Activated CD4-positive, alpha-beta T cell treated with anti-CD3 and anti-CD28 coated beads for 1 hour (primary cell): ENCODE measurements at places on chromosomes 4 and X.

DNA sequence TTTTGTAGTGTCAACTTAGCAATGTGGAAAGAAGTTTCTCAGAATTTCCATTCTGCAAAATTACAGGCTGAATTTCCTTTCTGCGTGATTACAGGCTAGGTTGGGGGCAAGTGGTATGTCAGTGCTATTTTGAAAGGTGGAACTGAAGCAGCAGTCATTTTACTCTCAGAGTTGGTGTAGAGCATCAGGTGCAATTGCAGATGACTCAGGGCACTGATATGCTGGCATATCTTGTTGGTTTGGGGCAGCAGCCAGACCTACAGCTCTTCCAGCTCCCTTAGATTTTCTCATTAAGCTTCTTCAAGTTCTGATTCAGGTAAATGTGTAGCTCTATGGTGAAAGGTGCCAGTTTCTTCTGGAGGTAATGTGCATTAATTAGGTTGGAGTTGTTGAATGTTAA is 930.7 kb upstream of the PCDH10 start:
- DNase-seq: no peak

DNA sequence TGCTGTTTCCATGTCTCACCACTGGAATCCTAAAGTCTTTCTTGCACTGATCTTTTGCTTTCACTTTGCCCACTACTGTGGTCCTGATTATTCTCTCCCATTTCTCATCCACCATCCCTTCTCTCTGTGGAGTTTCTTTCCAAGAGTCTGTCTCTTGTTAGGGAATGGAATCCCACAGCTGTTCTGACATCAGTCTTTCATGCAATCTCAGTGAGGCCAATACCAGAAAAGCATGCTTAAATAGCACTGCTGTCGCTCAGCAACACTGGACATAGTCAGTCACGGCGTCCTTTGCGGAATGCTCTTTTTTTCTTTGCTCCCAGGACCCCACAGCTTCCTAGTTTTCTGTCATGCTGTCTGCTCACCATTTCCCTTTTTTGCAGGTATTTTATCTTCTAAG is 20.1 kb downstream of the SLITRK4 start:
- DNase-seq: no peak

- DNase-seq: no peak
Measured at GRCh38 chr4:5943561-5943960, 50.7 kb upstream of the CRMP1 start.

DNA sequence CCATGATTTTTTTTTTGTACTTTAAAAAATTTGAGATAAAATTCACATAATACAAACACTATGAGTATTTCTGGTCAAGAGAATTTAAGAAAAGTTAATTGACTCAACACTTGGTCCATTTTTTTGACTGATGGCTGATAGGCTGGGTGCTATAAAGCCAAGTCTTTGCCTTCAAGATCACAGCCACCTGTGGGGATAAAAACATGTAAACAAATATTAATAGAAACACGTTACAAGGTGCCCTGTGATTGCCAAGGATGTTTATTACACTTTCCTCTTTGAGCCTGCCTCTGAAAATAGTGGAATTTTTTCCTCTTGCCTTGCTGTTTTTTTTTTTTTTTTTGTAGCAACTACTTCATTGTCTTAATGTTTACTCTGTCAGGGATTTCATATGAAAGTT is 63.3 kb downstream of the FHIP1A start:
- DNase-seq: no peak

DNA sequence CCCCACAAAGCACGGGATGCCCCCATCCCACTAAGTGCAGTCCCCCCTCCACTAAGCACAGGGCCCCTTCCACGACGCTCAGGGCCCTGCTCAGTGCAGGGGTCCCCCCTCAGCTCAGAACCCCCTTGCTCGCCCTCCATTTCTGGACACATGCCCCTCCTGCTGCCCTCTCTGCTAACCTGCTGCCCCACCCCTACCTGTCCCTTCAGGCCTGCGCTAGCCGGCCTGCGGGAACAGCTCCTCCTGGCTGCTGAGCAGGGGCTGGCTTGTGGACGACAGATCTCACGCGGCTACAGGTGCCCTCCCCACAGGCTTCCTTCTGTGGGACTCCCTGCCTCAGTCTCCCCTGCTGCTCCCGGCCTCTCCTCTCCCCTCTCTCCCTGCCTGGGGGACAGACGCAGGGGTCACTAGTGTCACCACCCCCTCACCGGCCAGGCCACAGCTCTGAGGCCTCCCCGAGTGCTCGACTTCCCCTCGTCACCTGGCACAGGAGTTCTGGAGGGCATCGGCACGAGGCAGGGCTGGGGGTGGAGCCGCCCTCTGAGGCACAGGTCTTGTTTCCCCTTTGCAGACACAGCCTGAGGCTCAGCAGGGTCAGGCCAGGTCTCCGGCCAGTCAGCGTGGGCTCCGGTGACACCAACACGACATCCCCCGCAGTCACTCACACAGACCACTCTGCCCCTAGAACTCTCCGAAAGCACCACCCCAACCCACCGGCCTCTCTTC is 21.6 kb downstream of the GAK start:
- DNase-seq: no peak

GRCh38 chr4:41791557-41791956 is 43.0 kb upstream of the PHOX2B start:
- DNase-seq: no peak

- no peak for DNase-seq
Measured at GRCh38 chrX:46376246-46376885, 168.9 kb downstream of the ZNF674 start.

DNA sequence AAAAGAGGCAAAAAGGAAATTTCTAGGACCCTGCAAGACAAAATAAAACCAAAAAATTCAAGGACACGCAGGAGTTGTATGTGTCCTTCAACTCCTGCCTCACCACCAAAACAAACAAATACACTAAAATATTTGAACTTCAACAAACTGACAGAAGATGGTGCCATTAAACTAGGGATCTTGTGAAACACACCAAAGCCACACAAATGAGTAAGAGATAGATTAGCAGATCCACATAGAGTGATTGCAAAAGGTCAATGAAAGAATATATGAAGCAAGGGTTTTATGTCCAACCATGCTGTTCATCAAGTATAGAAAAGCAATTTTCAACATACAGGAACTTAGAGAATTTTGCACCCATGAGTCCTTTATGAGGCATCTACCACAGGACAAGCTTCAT is 40.1 kb upstream of the SCML1 start:
- no peak for DNase-seq

GRCh38 chrX:119654112-119654531 is 38.8 kb downstream of the SEPTIN6 start:
- no peak for DNase-seq

- no peak for DNase-seq
Measured at GRCh38 chr4:152099981-152100378, 339.2 kb upstream of the GATB start.

- no peak for DNase-seq
Measured at GRCh38 chr4:93478805-93479204, 349.7 kb upstream of the ATOH1 start.

DNA sequence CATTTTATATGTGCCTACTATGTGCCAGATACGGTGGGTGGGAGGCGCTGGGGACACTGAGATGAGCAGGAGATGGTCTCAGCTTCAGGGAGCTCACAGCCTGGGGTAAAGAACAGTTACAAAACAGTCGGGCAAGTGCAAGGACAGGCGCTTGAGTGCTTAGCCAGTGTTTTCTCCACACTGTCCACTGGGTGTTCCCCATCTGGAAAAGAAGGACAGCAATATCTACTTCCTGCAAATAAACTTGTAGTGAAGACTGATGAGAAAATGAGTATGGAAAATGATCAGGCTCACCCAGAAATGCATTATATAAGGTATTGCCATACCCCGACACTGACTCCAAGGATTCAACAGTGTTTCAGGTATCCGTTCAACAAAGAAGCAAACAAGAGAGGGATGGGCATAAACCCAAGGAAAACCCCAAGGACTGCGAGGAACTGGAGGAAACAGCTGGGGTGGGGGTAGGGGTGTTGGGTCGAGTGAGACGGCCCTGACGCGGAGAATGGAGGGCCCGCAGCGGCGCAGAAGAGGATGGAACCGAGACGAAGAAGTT is 835 bp downstream of the TMEM185A start:
- no peak for DNase-seq

DNA sequence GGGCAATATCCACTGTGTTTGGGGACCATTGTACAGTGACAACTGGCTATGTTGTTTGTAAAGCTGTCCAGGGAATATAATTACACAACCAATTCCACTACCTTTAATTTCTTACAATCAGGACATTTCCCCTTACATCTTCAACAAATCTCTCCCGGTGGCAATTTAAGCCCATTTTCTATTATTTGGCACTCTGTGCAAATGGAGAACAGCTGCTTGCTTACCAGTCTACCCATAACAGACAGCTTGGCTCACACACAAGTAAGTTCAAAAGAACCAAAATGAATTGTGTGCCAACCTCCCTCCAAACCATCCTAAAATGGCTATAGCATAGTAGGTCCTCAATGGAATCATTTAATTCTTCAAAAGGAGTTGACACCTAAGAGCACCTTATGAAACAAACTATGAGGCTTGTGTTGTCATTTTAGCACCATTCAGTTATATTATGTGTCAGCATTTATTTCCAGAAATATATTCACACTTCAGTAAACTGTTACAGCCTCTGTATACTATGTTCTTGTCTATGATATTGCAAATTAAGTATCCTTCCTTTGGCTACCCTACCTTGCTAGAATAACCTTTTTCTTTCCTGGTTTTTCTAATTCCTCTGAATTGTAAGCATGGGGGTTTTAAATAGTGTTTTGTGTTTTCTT is 18.4 kb downstream of the GABRA4 start:
- DNase-seq: no peak
